ENCODE measurements at places on chromosomes 13 and 19. TPM values are rescaled to one million over a fixed set of nuclear protein-coding genes. Genes with fewer than 3 reads are reported as not detected.

The SIAH3 gene
- not detected for total RNA-seq

The ZNF799 gene
- total RNA-seq = 2.3 TPM

The ZNF20 gene
- total RNA-seq = 8.6 TPM

The ANKRD24 gene
- 2.3 TPM for total RNA-seq
